ENCODE measurements at places on chromosomes 7 and 10. TPM values are rescaled to one million over a fixed set of nuclear protein-coding genes. Genes with fewer than 3 reads are reported as not detected.

VOPP1 gene
- polyA plus RNA-seq = 24.6 TPM

ABCB4 gene
- polyA plus RNA-seq = 1.4 TPM

ITGA8 gene
- 0.81 TPM for polyA plus RNA-seq

TACR2 gene
- polyA plus RNA-seq = 4.0 TPM

C10orf105 gene
- 0.06 TPM for polyA plus RNA-seq

OR13A1 gene
- 0.03 TPM for polyA plus RNA-seq

PVRIG gene
- 0.81 TPM for polyA plus RNA-seq

LRMDA gene
- 5.6 TPM for polyA plus RNA-seq

ANKRD30A gene
- polyA plus RNA-seq = 0.19 TPM

CPA1 gene
- 12.7 TPM for polyA plus RNA-seq

SLC26A5 gene
- polyA plus RNA-seq = not detected

GRCh38 chr10:25120188-25120587 lies 54.6 kb upstream of the GPR158 start:
- no peak for DNase-seq

DNA sequence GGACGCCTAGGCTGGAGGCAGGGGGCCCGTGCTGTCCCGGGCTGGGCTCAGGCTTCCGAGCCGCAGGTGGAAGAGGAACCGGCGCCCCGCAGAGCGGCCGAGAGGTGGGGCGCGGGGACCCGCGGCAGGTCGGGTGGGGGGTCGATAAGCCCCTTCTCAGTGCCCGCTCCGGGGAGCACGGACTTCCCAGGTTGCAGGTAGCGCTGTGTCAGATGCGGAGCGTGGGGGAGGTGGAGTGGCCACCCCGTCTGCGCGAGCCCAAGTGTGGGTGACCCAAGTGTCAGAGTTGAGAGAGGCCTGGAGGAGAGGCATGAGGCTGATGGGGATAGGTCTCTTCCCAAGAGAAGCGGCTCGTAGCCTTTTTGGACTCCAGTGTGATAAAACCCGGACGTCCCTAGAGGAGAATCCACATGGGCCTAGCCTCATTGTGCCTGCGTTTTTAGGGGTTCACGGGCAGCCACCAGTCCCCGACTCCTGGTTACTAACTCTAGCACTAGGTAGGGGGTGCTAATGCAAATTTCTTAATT lies 580 bp downstream of the EEPD1 start:
- DNase-seq = peak; percentile 38

DNA sequence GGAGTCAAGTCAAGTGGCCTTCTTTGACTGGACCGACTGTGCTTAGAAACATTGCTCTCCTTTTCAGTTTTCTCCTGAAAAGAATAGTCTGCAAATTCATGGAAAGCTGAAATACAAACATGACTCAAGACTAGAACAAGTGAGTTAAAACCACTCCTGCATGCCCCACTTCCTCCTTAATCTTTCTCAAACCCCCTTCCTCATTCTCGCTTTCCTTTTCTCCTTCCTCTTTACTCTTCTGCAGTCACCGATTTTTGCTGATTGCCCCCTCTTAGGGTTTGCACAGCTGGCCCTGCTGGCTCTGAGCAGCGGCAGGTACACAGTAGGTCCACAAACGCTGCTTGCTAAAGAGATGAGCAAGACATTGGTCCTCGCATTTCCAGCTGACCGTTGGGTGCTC lies 34.8 kb upstream of the MKI67 start:
- no peak for DNase-seq

GRCh38 chr7:148402159-148402558 lies 188.4 kb upstream of the C7orf33 start:
- no peak for DNase-seq

DNA sequence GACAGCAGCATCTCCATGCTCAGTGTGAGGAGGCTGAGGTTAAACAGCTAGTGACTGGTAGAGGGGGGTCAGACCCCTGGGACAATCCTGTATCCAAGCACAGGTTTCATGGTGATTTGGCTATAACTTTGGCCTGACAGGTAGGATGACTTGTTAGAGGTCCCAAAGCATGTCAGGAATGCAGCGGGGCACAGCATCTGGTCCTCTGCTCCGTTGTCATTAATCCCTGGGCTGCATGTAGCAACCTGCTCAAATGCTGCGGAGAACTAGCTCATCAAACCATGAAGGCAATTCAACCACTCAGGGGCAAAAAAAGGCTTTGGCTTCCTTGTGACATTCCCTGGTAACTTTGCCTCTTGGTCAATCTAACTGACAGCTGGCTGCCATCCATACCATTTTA lies 26.8 kb downstream of the WNT2 start:
- DNase-seq = no peak

- no peak for DNase-seq
Measured at GRCh38 chr7:107960272-107960671, 42.7 kb downstream of the LAMB1 start.

DNA sequence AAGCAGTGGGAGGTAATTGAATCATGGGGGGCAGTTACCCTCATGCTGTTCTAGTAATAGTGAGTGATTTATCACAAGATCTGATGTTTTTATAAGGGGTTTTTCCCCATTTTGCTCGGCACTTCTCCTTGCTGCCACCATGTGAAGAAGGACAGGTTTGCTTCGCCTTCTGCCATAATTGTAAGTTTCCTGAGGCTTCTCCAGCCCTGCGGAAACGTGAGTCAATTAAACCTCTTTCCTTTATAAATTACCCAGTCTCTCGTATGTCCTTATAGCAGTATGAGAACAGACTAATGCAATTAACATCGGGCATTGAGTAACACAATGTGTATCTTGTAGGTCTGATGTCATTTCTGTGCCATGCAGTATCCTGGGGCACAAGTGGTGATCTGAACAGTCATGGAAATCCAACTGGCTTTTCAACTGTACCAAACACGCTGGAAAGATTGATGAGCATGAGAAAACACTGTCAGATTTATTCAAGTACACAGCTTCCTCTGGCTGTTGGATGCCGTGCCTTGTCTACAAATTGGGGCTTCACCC lies 208.6 kb upstream of the KIAA1217 start:
- no peak for DNase-seq

DNA sequence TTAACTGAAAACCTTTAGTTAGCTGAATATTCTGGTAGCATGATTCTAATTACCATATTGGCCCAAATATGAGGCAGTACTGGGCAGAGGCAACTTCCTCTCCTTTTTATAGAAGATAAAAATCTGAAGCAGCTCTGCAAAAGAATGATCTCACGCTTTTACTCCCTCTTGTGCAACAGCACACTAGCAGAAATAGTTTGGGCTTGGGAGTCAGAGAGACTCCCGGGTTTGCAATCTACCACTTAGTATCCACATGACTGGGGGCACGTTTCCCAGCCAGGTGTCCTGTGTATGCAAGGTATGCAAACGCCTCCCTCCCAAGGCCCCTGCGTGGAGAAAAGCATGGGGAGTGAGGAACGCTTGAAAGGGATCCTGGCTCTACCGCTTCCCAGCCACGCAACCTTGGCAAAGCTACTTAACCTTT lies 47.2 kb upstream of the RHEB start:
- no peak for DNase-seq

GRCh38 chr10:37948210-37948609 lies 28.2 kb downstream of the ZNF25 start:
- no peak for DNase-seq

GRCh38 chr10:87850742-87851205 lies 12.6 kb downstream of the KLLN start:
- DNase-seq = peak; percentile 77

GRCh38 chr10:54484186-54484585 lies 316.8 kb downstream of the PCDH15 start:
- no peak for DNase-seq

DNA sequence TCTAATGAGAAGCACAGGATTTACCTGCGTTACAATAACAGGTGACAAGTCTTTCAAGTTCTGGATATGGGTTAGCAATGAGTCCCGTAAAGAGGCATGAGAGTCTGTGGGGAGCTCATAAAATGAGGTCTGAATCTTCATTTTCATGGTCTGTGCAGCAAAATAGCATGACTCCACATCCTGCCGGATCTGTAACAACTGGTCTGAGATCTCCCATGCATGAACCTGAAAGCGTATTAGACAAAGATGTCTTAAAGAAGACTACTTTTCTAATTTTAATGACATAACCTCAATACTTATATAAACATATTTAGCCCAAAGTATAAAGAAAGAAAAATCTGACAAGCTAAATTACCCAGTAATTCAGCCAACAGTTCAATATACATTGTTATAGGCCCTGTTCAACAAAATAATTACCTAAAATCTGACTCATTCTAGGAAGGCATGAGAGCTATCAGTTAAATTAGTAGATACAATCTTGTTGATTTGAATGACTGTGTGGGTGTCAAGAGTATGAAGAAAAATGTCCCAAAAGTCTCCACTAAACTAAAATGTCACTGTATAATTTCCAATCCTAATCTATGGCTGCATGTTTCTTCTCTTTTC lies 36.9 kb downstream of the TNPO3 start:
- DNase-seq = no peak

DNA sequence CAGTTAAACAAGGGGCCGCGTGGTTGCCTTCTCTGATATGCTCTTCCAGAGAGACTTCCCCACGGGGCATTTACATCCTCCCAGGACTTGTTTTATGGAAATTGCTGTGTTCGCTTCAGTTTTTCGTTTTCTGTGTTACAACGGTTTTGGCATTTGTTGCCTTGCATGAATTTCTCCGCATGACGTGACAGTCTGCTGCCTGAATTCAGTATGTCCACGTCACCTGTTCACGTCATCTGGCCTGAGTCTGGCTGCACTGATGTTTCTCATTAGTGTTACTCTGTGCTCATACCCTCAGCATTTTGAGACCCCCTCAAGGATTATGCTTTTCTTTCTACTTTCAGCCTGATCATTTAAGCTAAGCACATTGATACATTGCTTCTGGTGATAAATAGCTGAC lies 49.1 kb upstream of the INSYN2A start:
- no peak for DNase-seq

DNA sequence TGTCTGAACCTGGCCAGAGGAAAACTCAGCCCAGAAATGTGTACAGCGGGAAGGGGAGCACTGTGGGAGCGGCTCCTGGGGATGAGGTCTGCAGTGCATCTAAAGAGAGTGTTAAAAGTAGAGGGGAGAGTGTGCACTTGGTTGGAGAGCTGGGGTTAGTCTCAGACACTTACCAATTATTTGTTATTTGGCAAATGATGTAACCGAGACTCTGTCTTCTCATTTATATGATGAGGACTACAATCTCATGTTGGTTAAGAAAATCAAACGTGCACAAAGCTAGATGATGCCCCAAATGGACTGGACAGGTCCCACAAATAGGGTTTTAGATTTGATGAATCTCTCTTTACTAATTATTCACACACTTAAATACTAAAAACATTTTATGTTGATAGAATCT lies 962.4 kb downstream of the GATA3 start:
- no peak for DNase-seq

DNA sequence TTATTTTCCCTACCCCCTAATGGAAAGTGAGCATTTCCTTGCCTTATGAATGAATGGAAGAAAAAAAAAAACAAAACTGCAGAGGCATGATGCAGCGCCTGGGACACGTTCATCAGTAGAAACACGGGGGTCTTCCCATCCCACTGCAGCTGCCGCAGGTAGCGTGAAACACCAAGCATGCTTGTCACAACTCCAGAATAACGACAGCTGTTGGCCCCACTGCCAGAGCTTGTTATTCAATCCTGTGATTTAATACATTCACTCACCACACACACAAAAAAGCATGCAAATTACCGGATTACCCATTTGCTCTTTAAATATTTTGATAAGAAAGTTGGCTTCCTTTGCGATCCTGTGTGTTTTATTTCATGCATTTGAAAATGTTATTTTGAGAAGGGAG lies 48.4 kb upstream of the GNA12 start:
- DNase-seq = no peak

DNA sequence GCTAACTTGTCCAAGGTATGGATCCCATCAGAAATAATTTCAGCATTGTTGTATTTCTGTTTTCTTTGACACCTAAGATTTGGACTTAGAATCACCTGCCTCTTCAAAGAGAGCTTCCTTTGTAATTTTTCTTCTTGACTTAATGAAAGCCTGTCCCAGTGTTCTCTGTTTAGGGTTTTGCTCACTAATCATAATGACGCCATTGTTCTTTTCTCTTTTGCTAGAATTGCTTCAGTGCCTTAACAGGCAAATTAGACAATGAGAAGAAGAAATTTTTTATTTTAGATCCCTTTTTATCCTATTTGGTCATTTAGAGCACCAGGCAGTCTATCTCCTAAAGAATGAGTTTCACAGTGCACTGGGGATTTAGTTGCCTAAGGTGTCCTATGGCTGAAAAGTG lies 128.5 kb downstream of the SND1 start:
- DNase-seq = no peak

DNA sequence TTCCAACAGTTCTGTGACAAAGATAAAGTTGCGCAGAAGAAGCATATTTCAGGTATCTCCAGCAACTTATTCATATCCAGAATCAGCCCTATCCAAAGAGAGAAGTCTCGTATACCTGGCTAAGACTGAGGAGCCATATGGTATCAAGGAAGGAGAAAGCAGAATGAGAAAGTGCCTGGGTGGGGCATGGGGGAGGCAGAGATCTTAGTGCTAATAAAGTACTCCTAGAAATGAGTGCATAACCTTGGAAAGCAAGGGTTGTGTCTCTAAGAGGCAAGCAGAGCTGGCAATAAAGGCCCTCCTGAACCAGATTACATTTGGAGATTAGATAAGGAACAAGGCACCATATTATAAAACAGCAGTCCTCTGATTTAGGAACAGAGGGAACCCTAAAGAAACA lies 12.7 kb downstream of the TASOR2 start:
- no peak for DNase-seq

Measured in small intestine (tissue), 16 donors.